ENCODE measurements at places on chromosomes 5 and 9. TPM values are rescaled to one million over a fixed set of nuclear protein-coding genes. Genes with fewer than 3 reads are reported as not detected.

The IFNA8 gene
- total RNA-seq = not detected

The FBP2 gene
- total RNA-seq = 0.33 TPM

The IFNA21 gene
- not detected for total RNA-seq

The PCDHGA7 gene
- 5.8 TPM for total RNA-seq

The DPM2 gene
- total RNA-seq = 14.0 TPM

The DMRT3 gene
- not detected for total RNA-seq

The CLK4 gene
- 20.0 TPM for total RNA-seq

The MTRR gene
- 32.4 TPM for total RNA-seq
